Fibroblast of skin of right quadriceps (primary cell): ENCODE measurements at places on chromosomes 16 and 17.

DNA sequence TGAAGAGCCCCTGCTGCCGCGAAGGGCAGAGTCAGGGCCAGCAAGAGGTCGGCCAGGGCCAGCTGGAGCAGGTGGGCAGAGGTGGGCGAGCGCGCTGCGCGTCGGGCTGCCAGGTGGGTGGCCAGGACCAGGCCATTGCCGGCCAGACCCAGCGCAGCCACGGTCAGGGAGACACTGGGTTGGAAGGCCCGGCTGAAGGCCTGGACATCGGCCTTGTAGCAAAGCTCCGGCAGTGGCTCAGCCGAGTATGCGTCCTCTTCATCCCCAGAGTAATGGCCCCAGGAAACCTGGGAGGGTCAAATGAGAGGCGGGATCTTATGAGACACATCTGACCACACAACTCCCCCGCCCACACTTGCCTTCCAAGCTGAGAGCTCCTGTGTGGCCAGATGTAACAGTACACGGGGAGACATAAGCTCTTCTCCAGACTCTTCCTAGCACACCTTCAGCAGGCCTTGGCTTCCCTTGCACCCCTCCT is 1.3 kb downstream of the CCR10 start:
- no peak for DNase-seq

DNA sequence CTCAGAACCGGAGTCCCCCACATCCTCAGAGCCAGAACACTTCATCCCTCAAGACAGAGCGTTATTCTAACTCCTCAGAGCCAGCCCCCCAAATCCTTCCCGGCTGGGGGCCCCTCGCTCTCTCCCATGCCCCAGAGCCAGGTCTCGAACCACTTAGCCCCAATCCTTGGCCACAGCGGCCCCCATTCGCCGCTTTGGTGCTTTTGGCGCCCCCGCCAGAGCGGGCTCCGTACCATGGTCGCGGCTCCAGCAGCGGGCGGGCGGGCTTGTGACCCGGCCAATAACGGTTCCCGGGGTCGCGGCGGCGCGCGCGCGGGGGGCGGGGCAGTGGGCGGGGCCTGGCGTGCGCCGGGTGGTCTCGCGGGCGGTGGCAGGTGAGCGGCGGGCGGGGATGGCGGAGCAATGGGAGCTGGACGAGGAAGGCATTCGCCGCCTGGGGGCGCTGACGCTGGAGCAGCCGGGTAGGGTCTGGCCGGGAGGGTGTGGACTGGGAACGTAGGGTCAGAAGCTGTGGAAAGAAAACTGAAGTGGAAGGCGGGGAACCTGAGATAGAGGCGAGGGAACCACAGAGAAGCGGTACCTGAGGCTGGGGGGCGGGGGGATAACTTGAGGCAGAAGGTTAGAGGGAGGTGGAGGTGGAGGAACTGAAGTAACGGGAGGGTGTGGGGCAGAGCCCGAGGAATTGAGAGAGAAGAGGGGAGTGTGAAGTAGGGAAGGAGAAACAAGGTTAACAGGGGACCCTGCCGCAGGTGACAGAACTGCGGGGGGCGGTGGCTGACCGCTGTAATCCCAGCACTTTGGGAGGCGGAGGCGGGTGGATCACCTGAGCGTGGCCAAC is at the start of the genes KCTD19 and LRRC36:
Gene KCTD19, minus strand, starts transcription at position 270 of the 838 bp plus-strand sequence. Its CDS starts 34 bp downstream, at position 236.
Gene LRRC36, plus strand, starts transcription at position 344 of the 838 bp plus-strand sequence. Its CDS starts 48 bp downstream, at position 392.
- no peak for DNase-seq

- DNase-seq = peak; percentile 73
Measured at GRCh38 chr16:57810197-57811031, 8.1 kb upstream of the KIFC3 start.

GRCh38 chr16:87492291-87492630 is 563 bp downstream of the ZCCHC14 start:
- DNase-seq = no peak

DNA sequence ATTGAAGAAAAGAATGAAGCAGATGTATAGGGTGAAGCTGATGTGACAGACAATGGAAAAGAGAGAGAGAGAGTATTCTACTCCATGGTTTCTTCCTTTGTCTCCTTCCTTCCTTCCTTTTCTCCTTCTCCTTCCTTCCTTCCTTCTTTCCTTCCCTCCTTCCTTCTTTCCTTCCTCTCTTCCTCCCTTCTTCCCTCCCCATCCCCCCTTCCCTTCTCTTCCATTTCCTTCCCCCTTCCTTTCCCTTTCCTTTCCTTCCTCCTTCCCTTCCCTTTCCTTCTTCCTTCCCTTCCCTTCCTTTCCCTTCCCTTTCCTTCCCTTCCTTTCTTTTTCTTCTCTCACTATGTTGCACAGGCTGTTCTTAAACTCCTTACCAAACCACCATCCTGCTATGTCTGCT is 55.7 kb upstream of the GPR139 start:
- DNase-seq = no peak

- no peak for DNase-seq
Measured at GRCh38 chr17:49742166-49742638, 21.7 kb downstream of the FAM117A start.

DNA sequence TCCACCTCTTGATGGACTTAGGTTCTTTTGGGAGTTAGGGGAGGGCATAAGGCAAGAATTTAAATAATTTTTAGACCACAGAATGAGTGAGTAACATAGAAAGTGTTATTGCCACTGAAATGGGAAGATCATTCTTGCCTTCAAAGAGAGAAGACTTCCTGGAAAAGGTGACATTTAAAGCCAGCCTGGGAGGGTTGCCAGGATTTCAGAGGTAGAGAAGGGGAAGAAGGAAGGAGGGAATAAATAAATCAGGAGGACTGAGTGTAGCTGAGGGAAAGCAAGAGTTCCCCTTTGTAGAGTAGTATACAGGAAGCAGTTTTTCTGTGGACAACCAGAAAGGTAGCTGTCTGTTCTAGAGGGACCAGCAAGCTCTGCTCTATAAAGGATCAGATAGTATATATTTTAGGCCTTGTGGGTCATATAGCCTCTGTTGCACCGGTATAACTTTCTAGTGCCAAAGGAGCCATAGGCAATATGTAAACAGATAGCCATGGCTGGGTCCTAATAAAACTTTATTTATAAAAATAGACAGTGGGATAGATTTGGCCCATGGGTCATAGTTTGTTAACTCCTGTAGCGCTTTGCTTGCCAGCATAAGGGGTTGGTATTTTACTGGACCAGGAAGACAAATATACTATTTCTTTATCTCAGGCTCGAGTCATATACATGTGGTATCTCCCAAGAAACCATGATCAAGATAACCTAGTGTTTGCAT is 147.2 kb upstream of the CACNG5 start:
- DNase-seq = no peak

DNA sequence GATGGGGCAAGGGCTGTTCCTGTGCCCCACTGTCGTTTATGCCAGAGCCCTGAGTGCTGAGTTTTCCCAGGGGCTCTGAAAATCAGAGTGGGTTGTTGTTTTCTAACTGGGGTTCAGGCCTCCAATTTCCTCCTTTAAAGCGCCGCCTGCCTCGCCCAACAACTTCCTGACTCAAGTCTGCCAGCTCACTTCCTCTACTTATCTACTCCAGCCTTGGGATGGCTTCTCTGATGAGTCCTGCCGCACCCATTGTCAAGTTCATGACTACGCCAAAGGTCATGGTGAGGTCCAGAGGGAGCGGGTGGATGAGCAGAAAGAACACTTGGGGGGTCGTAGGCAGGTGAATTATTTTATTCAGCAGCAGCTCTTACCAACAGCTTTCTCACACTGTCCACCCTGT is 104.7 kb downstream of the UTP18 start:
- DNase-seq = no peak

DNA sequence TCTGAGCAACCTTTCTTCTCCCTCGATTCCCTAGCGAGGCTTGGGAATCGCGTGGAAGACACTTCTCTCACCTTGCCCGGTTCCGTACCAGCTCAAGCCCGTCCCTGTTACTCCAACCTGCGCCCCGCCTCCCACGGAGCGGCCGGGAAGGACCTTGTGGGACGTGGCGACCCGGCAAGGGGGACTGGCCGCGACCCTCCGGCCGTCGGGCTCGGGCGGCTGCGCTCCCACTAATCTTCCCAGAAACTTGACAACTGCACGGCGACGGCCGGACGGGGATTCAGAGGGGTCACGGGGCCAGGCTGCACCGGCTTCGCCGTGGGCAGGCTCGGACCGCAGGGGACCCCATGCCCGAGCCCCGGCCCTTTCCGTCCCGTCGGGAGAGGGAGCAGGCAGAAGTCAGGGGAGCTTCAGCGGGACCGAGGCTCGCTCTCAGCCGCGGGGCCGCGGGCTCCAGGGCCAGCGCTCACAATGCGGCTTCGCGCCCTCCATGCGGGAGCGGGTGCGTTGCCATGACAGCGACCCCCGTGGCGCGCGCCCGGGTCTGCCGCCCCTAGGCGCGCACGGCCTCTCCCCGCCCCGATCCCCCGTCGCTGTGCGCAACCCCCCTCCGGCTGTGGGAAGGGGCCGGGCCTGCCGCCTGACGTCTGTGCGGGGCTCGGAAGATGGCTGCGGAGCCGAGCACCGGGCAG is at the start of gene SGSM2:
Gene SGSM2, plus strand, starts transcription at position 650 of the 692 bp plus-strand sequence. CDS start 188 bp downstream, outside the sequence.
- DNase-seq = peak; percentile 52

DNA sequence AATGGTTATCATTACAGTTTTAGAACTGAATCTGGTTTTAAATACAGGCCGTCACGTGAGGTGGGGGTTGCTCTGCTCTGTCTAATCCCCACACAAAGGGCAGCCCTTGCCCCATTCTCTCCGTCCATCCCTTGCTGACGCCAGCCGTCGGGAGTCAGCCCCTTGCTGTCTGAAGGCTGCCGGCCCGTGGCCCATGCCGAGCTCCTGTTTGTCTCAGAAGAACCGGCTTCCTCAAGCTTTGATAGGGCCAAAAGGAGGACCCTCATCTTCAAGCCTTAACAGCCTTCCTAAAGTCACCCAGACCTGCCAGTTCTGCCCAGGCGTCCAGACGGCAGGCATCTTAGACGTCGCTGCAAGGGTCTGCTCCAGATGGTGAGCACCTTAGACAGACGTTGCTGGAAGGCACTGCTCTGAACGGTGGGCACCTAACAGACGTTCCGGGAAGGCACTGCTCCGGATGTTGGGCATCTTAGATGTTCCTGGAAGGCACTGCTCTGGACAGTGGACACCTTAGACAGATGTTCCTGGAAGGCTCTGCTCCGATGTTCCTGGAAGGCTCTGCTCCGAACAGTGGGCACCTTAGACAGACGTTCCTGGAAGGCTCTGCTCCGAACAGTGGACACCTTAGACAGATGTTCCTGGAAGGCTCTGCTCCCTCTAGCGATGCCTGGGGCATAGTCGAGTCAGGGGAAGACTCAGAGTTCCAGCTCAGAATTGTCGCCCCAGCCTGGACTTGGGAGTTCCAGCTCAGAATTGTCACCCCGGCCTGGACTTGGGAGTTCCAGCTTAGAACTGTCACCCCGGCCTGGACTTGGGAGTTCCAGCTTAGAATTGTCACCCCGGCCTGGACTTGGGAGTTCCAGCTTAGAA is 35.1 kb upstream of the CHMP6 start:
- DNase-seq = no peak

DNA sequence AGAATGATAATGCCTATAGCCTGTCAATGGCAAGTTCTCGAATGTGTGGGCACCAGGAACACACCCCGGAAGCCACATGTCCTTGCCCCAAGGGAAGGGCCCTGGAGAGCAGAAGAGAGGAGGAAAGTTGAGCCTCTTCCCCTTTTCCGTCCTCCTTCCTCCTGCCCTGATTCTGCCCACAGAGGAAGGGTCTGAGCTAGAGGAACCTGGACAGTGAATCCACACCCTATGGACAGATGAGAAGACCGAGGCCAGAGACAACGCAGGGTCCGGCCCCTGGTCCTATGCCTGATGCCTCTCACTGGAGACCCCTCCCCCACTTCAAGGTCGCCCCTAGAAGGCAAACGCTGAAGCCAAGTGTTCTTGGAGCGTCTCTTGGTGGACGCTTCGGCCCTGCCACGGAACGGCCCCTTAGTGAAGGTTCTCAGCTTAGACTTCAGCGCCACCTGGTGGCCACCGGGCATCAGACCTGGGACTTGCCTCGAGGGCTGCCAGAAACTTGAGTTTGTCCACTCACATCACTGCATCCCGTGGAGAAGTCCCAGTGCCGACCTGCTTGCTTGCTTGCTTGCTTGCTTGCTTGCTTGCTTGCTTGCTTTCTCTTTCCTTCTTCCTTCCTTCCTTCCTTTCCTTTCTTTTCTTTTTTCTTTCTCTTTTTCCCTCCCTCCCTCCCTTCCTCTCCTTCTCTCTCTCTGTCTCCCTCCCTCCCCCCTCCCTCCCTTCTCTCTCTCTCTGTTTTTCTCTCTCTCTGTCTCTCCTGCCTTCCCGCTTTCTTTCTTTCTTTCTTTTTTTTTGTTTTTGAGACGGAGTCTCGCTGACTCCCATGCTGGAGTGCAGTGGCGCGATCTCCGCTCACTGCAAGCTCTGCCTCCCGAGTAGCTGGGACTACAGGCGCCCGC is 20.6 kb upstream of the SPNS3 start:
- DNase-seq = peak; percentile 81

DNA sequence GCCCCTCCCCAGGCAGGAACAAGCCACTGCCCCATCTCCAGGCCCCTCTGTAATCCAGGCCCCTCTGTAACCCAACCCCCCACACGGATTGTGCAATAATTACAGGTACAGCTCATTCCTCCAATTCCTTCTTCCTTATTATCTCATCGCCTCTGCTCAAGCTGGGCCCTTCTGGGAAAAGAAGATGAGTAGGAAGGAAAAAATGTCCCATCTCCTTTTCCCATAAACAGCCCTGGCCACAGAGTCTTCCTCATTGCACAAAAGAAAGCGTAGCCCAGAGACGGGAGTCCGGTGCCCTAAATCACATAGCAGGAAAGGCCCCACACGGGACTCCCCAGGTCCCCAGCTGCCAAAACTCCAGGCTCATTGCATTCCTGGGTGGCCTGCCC is 3.6 kb upstream of the LITAFD start:
- DNase-seq = peak; percentile 94

GRCh38 chr17:43389046-43389947 is 9.5 kb upstream of the ARL4D start:
- DNase-seq = peak; percentile 80

DNA sequence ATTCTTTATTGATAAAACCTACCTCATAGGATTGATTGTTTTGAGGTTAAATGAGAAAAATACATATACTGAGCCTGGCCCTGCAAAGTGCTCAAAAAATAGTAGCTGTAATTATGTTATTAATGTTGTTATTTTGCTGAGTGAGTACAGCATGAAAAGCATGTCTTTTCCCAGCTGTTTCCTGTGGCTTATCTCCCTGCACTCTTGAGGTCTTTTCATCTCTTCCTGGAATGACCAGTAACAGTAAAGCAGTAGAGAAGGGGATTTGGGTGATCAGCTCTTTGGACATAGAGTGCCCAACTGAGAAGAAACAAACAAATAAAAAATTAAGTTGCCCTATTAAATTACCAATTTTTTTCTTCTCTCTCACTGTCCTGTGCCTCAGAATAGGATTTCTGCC is 53.7 kb downstream of the NFAT5 start:
- no peak for DNase-seq

GRCh38 chr16:70473446-70474319 is 19.3 kb downstream of the FCSK start:
- DNase-seq = no peak

- DNase-seq = no peak
Measured at GRCh38 chr17:82921426-82921825, 81.6 kb upstream of the ZNF750 start.

GRCh38 chr17:57574040-57574513 is 171.0 kb downstream of the CCDC182 start:
- peak; percentile 30 for DNase-seq

- peak; percentile 48 for DNase-seq
Measured at GRCh38 chr17:42744283-42744805, 496 bp downstream of the EZH1 start.
